ENCODE measurements at places on chromosomes 6 and 20.

GRCh38 chr6:25056130-25056529 lies 120.4 kb upstream of the RIPOR2 start:
- no peak for DNase-seq

GRCh38 chr6:54194067-54194466 lies 82.8 kb downstream of the MLIP start:
- DNase-seq, result no peak

GRCh38 chr6:139625998-139626975 lies 251.8 kb upstream of the CITED2 start:
- no peak for DNase-seq

DNA sequence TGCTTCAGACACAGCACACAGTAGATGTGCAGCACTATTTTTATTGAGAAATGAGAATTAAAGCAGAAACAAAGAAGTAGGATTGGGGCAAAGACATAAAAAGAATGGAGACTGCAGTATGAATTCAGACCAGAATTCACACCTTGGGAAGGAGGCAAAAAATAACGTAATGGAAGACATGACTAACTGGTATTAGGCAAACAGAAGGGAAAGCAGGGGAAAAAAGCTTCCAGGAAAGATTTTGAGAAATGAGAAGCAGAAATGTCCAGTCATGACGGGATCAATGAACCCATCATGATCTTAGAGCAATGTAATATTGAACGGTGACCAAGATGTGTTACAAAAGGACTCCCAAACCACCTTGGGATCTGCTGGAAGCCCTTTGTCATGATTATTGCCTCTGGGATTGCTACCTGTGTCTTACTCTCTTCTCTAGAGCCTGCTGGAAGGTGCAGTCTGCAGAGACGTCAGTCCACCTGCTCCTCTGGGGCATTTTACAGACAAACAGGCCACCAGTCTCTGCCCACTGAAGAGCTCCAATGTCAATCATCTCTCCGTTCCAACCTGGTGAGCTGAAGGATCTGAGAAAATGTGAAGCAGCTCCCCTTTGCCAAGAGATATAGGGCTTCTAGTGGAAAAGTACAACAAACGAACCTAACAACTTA lies 8.7 kb downstream of the NUDT3 start:
- DNase-seq, result no peak

- DNase-seq, result no peak
These were observed 11.1 kb downstream of the GLP1R start for GRCh38 chr6:39059496-39060310.

DNA sequence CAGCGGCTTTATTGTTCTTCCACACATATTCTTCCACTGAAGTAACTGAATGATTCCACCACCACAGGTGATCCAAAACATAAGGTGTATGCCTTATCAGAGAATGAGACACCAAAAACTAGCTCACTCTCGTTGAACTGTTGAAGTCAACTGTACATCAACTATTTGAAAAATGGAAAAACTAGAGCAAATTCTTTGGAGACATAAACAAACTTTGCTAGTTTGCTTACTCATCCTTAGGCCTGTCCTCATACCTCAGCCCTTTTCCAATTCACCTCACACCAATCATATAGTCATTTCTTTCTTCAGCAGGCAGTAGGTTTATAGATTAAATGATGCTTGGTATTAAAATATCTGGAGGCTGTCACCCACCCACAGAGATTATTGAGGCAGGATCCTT lies 77.1 kb upstream of the RNF217 start:
- no peak for DNase-seq

Data from activated CD4-positive, alpha-beta T cell treated with anti-CD3 and anti-CD28 coated beads for 1 hour (primary cell).